ENCODE measurements at places on chromosomes 13 and 19.

DNA sequence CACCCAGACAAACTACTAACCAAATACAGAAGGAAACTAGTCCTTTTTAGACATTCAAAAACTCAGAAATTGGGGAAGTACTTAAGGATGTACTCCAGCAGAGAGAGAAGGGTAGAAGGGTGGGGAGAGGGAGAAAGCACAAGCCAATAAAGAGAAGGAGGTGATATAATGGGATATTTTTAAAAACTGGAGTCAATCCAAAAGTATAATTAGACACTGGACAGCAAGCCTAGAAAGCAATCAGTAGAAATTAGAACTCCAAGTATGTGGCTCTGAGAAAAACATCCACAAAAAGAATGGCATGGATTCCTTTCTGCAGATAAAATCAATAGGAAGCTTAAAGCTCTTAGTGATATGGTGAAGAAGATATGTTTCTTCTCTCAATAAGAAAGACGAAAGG is 55.8 kb downstream of the PEPD start:
- DNase-seq: no peak

GRCh38 chr13:26822146-26822545 is 61.6 kb upstream of the GPR12 start:
- no peak for DNase-seq

DNA sequence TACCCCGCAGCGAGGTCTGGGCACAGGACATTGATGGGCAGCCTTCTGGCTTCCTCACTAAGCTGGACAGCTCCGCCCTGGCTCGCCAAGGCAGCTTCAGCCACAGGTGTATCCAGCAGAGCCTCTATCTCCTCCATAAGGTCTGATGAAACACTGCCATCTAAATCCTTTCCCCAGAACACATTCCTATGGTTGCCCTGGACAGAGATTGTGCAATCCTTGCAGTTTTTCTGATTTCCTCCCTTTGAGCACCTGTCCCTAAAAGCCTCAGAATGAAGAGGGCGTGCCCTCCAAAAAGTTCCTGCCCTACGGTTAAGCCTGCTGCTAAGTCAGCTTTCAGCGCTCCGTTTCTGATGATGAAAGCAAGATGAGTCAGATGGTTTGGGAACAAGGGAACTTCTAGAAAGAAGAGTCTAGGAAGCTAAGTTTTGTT is 21.0 kb downstream of the CLEC4M start:
- no peak for DNase-seq

GRCh38 chr19:41166944-41167804 is 25.8 kb upstream of the CYP2S1 start:
- no peak for DNase-seq

DNA sequence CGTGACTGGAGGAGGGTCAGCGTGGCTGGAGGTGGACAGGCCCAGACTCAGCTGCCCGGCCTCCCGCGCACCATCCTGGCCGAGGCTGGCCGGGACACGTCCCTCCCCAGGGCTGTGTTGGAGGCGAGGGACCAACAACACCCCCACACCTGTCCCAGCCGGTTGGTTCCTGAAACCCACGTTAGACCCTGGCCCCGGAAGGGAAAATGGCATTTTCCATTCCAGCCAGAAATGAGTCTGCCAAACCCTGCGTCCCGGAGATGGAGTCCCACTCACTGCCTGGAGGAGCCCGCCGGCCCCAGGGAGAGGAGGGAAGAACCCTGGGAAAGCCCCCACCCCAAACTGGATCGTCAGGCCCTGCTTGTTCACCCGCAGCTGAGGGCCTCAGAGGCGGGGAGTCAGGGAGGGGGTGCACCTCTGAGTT is 4.8 kb upstream of the WDR18 start:
- no peak for DNase-seq

DNA sequence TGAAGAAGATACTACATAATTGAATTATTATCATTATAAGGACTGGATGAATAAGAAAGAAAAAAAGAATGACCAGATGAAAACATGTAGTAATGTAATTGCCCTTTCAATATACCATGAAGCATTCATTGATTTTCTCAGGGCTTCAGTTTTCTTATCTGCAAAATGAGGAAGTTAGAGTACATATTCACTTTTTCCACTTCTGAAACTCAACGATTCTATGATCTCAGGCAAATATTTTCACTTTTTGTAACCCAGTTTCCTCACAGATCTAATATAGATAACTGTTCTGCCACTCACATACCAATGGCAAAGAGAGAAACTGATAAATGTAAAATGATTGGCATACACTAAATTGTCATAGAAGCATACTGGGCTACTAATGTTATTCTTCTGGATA is 856.6 kb upstream of the KLHL1 start:
- no peak for DNase-seq

DNA sequence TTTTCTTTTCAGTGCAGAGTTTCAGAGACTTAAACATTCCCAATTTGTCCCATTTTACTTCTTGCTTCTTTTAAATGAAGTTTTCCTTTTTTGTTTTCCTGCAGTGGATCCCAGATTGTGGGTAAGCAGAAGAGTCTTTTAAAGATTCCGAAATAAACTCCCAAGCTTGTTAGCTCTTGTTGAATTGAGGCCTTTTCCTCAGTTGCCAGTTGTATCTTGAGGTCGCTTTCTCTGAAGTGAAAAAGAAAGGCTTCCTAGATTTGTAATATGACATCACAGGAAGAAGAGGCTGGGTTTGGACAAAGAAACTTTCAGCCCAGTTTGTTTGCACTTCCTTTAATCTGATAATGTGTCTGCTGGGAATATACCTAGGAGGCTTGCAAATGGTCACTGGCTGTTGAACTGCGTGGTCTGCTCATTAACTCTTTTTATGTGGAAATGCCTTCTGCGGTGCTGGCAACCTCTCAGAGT is at the start of gene LPAR6:
TSS of gene LPAR6 (minus strand) at position 233 of the 471 bp plus-strand sequence. CDS start 690 bp downstream, outside the sequence.
- peak; percentile 17 for DNase-seq

DNA sequence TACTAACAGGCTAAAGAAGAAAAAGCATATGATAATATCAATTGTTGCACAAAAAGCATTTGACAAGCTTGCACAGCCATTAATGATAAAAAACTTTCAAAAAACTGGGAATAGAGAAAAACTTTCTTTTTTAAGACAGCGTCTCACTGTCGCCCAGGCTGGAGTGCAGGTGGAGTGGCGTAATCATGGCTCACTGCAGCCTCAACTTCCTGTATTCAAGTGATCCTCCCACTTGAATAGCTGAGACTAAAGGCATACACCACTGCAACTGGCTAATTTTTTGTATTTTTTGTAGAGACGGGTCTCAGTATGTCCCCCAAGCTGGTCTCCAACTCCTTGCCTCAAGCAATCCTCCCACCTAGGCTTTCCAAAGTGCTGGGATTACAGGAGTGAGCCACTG is 382.8 kb downstream of the TSHZ3 start:
- no peak for DNase-seq

- no peak for DNase-seq
Observed at GRCh38 chr13:69142101-69142500, 965.5 kb upstream of the ATXN8OS start.

- no peak for DNase-seq
Observed at GRCh38 chr13:26680123-26680450, 80.5 kb downstream of the GPR12 start.

GRCh38 chr19:21398851-21399250 is 1.9 kb downstream of the ZNF493 start:
- no peak for DNase-seq

DNA sequence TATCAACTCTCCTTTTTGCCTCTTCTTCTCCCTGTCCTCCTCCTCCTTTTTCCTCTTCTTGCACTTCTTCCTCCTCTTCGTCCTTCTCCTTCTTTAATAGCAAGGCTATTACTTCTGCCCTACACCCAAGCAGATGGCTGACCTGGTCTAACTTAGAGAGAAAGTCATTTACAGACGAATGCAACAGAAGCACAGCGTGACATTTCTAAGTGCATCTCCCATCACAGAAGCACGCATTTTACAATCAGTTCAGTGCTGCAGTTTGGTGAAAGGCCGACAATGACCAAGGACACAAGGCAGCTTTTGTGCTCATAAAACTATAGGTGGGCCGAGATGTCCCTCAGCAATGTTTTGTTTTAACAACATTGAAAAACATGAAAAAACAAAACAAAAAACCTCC is 231.5 kb downstream of the FGF14 start:
- DNase-seq: no peak

- DNase-seq: peak; percentile 17
Observed at GRCh38 chr13:35826626-35827254, 304.4 kb downstream of the DCLK1 start.

GRCh38 chr19:10651851-10652250 is 2.3 kb upstream of the ILF3 start:
- DNase-seq: no peak

DNA sequence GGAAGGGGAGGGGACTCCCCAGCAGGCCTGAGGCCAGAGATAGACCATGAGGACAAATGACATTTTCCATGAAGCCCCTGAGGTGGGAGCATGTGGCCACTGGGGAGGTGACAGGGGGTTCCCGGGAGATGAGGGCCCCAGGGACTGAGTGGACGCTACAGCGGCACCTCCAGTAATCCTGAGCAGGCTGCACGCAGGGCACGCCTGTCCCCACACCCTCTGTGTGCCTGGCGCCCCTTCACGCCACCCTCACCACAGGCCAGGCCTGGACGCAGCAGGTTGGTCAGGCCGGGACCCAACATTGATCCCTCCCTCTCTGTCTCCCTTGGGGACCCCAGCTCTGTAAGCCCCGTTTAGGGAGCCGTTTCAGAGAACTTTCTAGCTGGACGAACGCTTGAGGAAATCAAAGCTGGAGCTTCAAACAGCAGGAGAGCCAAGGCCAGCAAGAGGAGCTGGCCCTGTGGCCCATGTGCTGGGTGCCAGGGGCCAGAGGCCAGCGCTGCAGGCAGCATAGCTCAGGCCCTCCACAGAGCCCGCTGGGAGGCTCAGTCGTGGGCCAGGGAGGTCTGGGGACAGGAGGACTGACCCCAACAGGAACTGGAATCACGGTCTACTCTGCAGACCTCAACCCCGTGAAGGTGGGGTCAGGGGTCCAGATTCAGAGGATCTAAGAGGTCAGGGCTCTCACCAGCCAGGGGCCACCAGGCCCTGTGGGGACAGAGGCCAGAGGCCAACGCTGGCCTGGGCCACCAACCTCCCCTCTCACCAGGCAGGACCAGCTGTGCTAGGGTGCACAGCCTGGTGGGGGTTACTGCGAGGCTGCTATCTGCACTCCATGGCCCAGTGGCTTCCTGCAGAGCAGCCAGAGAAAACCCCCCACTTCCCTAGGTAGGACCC is 14.6 kb downstream of the LSM4 start:
- no peak for DNase-seq
